ENCODE measurements at places on chromosomes 4 and X. TPM values are rescaled to one million over a fixed set of nuclear protein-coding genes. Genes with fewer than 3 reads are reported as not detected.

The UVSSA gene
- total RNA-seq: 22.2 TPM

The IGSF1 gene
- total RNA-seq: not detected

The TRMT44 gene
- 15.7 TPM for total RNA-seq

The XAGE1A gene
- not detected for total RNA-seq

The SEPTIN6 gene
- total RNA-seq: 214 TPM

The PRSS12 gene
- not detected for total RNA-seq

The SSX1 gene
- not detected for total RNA-seq

The PCYT1B gene
- 0.45 TPM for total RNA-seq

The GNRHR gene
- total RNA-seq: not detected

The SLC6A14 gene
- not detected for total RNA-seq

The CFI gene
- not detected for total RNA-seq

The MTNR1A gene
- not detected for total RNA-seq

The PARM1 gene
- not detected for total RNA-seq

The RHOXF2B gene
- total RNA-seq: not detected

The MAGEA12 gene
- total RNA-seq: not detected

The ADH1B gene
- total RNA-seq: not detected

The PROM1 gene
- not detected for total RNA-seq

The SRPK3 gene
- not detected for total RNA-seq

The IL13RA1 gene
- not detected for total RNA-seq

The NDNF gene
- 0.28 TPM for total RNA-seq

The MAGEE1 gene
- 2.8 TPM for total RNA-seq

The BRS3 gene
- not detected for total RNA-seq

The ABRAXAS1 gene
- total RNA-seq: 13.7 TPM

The CLOCK gene
- total RNA-seq: 9.6 TPM

The PNMA3 gene
- 3.3 TPM for total RNA-seq

The PACRGL gene
- 8.0 TPM for total RNA-seq

The COL4A6 gene
- total RNA-seq: not detected

The STBD1 gene
- 5.5 TPM for total RNA-seq

The TLR3 gene
- 3.3 TPM for total RNA-seq

The PLP2 gene
- 273 TPM for total RNA-seq

The MAP7D2 gene
- 0.50 TPM for total RNA-seq

The GLRA2 gene
- total RNA-seq: not detected

The MAGEB17 gene
- total RNA-seq: not detected

The GC gene
- total RNA-seq: not detected

The SHOX gene
- not detected for total RNA-seq

The EBP gene
- 446 TPM for total RNA-seq

The ENAM gene
- total RNA-seq: not detected

The LEF1 gene
- total RNA-seq: 68.2 TPM

The PLCXD1 gene
- 35.5 TPM for total RNA-seq

The FAM199X gene
- 12.9 TPM for total RNA-seq

The SYTL4 gene
- total RNA-seq: not detected

The ADH1A gene
- total RNA-seq: not detected

The VCX3A gene
- not detected for total RNA-seq

The KIF4A gene
- 34.0 TPM for total RNA-seq

The NHSL2 gene
- total RNA-seq: 8.7 TPM

The DMD gene
- 1.5 TPM for total RNA-seq

The GAR1 gene
- 27.5 TPM for total RNA-seq

The EPHA5 gene
- total RNA-seq: not detected

The CXCL1 gene
- total RNA-seq: not detected

The BST1 gene
- total RNA-seq: 0.95 TPM

The CDX4 gene
- total RNA-seq: not detected

The PCSK1N gene
- 1.4 TPM for total RNA-seq

The RBMXL3 gene
- not detected for total RNA-seq

The BEX1 gene
- total RNA-seq: not detected

The MAGEA11 gene
- total RNA-seq: not detected

The ABLIM2 gene
- total RNA-seq: not detected

Measured in activated CD4-positive, alpha-beta memory T cell treated with anti-CD3 and anti-CD28 coated beads, Interleukin-2, amount 10 ng/mL, durations not matched to agents 7 days and 5 days (primary cell).